Fibroblast of the aortic adventitia (primary cell): ENCODE measurements at places on chromosomes 13 and 19.

- DNase-seq = no peak
Measured at GRCh38 chr13:45953082-45953481, 99.5 kb downstream of the ZC3H13 start.

- no peak for DNase-seq
Measured at GRCh38 chr13:79056706-79057105, 349.3 kb downstream of the RBM26 start.

DNA sequence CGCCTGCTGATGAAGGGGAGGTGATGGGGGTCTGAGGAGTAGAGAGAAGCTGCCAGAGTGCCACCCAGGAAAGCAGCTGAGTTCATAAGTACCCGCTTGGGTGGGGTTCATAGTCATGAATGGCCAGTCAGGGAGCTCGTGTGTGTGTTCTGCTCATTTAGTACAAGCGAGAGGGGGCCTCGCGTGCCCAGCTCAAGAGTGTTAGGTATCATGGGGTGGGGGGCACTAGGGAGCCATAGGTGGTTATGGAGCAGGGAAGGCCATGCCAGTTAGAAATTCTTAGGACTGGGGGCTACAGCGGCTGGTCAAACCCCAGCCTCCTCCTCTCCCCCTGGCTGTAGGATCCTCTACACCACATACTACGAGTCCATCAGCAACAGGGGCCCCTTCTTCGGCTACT, 46.8 kb downstream of the CD320 start:
- no peak for DNase-seq

DNA sequence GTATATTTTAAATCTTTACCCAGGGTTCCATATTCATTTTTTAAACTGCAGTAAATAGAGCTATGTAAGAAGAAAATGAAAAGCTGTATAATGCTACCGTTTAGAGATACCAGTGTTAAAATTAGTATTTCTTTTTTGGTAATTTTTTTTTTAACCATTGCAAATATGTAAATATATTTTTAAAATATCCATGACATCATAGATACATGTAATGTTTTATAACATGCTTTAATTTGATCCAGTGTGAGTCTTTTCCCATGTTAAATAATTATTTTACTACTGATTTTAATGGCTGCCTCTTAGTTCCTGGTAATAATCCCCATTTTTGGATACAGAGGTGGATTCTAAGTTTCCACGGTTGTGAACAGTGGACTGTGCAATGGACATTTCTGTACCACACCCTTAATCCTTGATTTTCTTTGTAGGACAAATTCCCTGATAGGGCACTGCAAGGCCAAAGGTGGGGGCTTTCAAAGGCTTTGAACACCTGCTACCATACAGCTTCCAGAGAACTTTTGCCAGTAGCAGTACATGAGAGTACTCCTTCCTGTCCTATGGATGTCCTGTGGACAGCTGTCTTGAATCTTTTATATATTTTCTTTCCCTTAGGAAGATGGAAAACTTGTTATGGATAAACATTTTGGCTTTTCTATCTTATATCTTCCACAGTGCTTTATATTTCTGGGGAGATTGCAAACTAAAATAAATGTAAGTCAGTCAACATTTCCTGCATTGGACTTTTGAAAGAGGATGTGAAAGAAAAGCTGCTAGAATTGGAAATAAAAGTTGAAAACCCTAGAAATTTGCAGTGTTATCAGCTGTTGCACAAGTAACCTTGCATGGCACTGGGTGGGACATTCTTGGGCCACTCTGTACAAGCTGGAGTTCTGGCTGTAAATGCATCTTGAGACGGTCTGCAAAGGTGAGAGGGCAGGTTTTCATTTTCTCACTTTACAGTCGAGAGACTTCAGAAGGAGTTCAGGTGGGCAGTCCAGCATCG, 46.8 kb downstream of the ARHGEF7 start:
- no peak for DNase-seq

DNA sequence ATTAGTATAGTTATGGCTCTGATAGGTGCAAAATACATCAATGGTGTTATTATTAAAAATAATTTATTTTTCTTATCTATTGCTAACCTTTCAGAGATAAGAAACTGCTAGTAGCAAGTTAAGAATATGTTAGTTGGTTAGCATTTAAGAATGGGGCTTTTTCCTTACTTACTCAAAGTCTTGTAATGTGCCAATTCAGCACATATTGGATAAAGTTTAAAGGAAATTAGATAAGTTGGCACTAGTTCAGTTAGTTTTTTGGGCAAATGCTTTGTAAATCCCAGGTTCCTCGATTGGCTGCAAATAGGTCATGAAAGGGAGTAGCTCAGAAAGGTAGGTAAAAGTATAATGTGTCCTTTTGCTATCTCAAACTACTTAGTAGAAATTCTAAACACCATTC, 2806.7 kb downstream of the PCDH9 start:
- DNase-seq = no peak

GRCh38 chr19:21655540-21656126, 111.7 kb downstream of the ZNF100 start:
- DNase-seq = no peak

DNA sequence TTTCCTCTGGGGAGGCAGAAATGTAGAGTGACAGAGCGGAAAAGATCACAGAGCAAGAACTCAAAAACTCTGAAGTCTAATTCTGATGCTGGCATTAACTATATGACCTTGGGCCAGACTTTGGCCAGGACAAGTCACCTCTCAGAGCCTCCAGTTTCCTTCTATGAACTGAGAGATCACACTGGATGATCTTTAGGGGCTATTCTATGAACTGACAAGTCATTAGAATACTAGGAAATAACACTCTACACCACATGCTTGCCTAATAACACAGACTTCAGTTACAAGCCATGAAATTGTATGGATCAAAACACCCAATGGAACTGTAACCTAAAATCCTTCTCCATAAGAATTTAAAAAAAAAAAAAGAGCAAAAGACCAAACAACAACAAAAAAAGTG, 16.9 kb downstream of the SLC25A30 start:
- no peak for DNase-seq

GRCh38 chr13:113652404-113653263, 5.4 kb downstream of the ATP4B start:
- DNase-seq = no peak

- peak; percentile 51 for DNase-seq
Measured at GRCh38 chr19:31254180-31254551, 95.1 kb downstream of the TSHZ3 start.

- peak; percentile 91 for DNase-seq
Measured at GRCh38 chr19:33376423-33376822, 2.9 kb downstream of the CEBPG start.

DNA sequence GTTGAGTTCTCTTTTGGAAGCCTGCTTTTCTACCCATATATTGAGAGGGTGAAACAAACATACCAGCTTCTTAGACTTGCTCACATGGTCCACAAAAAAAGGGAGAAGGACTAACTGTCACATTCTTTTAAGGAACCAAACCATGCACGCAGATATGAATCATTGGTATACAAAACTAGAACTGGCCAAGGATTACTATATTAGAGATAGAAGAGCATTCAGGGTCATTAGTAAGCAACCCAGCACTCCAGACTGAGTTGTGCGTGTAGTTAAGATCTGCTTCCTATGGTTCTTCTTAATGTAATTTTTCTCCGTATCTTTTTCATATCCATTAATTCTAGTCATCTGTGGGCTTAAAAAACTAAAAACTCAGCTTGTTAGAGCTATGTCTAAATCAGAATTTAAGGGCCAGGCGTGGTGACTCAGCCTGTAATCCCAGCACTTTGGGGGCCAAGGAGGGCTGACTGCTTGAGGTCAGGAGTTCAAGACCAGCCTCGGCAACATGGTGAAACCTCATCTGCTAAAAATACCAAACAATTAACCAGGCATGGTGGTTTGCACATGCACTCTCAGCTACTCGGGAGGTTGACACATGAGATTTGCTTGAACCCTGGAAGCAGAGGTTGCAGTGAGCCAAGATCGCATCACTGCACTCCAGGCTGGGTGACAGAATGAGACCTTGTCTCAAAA, 19.6 kb downstream of the ALG5 start:
- DNase-seq = no peak

DNA sequence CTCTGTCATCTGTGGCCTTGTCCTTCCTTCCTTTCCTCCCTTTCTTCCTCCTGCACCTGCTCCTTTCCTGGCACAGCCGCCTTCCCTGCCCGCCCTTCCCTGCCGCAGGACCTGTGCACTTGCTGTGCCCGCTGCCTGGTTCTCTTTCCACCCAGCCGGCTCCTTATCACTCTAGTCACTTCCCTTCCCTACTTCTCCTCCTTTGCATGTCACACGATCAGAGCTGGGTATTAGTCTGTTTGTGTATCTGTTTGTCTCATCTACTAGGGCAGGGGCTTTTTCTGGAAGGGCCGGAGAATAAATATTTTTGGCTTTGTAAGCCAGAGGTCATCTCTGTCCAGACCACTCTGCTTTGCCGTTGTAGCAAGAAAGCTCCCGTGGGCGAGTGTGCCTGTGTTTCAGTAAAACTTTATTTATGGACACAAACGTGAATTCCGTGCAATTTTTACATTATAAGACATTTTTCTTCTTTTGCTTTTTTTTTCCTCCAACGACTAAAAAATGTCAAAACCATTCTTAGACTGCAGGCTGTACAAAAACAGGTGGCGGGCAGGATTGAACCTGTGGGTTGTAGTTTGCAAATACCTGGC, 6.1 kb downstream of the KDM4B start:
- no peak for DNase-seq

GRCh38 chr13:35720290-35720689, 243.8 kb upstream of the MAB21L1 start:
- no peak for DNase-seq

DNA sequence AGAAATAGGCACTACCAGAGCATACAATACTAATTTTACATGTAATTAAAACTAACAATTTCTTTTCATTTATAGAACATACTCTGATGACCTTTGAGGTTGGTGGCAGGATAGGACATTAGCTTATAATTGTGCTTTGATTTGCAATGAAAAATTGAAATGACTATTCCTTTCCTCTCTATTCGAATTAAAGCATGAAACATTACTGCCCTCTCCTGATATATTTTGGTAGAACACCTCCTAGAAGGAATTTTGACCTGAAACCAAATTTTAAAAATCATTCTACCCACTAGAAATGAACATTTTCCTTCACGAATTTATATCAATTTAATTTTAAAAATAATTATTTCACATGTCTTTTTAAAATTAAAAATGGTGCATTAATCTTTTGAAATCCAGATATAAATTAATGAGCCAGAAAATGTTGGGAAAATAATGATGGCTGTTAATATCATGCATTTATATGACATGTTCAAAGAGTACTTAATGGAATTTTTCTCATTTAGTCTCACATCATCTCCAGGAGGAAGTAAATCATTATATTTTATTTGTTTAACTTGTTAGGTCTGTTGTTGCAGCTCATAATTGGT, 556.3 kb upstream of the ARGLU1 start:
- DNase-seq = peak; percentile 5

DNA sequence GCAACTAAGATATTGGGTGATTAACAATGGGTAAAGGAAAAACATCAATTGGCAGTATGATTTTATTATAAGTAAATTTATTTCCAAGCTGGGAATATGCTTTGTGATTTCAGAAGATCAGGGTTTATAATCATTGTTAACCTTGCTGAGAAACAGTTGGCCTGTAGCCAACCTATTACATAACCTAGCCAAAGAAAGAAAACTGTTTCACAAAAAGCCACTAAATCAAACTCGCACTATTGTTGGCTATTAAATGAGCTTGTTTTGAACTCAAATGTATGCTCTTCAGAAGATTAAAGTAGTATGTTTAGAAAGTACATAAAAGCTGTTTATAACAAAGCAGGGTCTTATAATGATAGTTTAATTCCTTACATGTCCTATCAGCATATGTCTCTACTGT, 151.7 kb downstream of the LHFPL6 start:
- peak; percentile 71 for DNase-seq
